ENCODE measurements at places on chromosomes 1 and 21.

DNA sequence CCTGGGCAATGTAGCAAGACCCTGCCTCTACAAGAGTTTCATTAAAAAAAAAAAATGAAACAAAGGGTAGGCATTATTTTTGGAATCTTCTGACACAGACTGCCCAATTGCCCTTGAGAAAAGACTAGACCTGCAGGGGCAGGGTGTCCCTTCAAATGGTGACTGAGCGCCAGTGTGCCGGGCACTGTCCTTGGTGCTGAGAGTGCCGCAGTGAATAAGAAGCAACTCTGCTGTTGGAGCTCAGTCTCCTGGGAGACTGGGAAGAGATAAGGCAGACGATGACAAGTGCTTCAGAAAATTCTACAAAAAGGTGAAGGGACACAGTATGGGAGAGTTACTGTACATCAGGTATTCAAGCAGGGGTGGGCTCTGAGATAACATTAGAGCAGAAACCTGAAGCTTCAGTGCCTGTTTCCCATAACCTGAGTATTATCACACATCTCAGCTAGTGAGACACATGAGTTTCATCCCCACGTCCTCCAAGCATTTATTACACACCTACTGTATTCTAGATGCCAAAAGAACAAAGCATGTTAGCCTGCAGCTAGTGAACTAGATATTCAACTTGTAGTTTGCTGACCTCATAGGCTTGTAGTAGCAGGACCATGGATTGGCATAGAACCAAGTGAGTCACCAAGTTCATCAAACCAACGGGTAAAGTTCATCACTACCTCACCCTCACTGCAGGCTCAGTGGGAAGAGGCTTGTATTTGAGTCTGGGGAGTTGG is 18.4 kb upstream of the RPL11 start:
- no peaks in the 10 kb centered on the region for H3K36me3 ChIP-seq
- peak; percentile 38 for DNase-seq
- peaks cover 10% of the 10 kb centered on the region for H3K27me3 ChIP-seq
- no peak overlapping the region for H3K4me3 ChIP-seq
- H3K4me1 ChIP-seq = no peaks in the 10 kb centered on the region

DNA sequence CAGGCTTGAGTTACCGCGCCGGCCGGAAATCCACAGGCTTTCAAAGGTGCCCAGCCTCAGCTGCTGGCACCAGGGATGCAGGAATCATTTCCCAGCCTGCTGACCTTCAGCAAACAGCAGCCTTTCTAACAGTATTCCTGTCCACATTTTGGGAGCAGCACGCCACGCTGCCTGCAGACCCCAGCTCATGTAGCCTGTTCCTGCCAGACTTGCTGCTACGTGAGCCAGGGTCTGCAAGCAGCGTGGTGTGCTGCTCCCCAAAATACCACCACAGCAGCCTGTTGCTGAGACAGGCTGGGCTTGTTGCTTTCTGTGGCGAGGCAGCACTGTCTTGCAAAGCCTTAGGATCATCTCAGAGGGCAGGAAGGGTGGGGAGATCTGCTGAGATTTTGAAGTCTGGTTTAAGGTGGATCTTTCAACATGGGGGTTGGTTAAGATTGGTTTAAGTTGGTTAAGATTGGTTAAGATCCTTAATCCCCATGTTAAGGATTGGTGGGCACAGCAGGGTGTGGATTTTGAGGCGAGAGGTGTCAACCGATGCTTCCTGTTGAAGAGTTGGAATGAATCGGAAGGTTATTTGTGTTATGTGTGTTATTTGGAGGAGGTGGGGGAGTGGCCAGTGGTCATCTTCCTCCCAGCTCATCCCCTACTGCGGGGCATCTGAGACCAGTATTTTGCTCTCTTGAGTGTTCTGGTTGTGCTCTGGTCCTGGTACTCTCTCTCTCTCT is 12.9 kb downstream of the FAAH start:
- no peaks in the 10 kb centered on the region for H3K27me3 ChIP-seq
- no peak overlapping the region for H3K27ac ChIP-seq
- no peaks in the 10 kb centered on the region for H3K36me3 ChIP-seq
- no peak for DNase-seq

DNA sequence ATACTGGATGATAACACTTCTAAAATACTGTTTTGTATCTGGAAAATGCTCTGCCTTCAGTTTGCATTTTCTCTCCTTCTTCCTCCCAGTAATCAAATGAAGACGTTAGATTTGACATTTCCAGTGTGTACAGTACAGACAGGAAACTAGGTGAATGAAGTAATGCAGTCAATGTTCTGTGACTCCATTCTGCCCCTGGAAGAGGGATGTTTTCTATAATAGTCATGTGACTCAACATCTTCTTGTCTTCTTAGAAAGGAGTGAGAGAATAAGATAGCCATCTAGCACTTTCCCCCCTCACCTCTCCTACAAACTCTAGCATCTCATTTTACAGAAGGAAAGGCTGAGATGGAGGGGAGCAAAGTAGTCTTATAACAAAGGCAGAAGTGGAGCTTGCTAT is 77.6 kb downstream of the DDR2 start:
- H3K4me3 ChIP-seq = no peak overlapping the region
- DNase-seq = no peak
- H3K36me3 ChIP-seq = no peaks in the 10 kb centered on the region
- H3K27me3 ChIP-seq = no peaks in the 10 kb centered on the region
- H3K4me1 ChIP-seq = no peaks in the 10 kb centered on the region
- no peak overlapping the region for H3K27ac ChIP-seq

DNA sequence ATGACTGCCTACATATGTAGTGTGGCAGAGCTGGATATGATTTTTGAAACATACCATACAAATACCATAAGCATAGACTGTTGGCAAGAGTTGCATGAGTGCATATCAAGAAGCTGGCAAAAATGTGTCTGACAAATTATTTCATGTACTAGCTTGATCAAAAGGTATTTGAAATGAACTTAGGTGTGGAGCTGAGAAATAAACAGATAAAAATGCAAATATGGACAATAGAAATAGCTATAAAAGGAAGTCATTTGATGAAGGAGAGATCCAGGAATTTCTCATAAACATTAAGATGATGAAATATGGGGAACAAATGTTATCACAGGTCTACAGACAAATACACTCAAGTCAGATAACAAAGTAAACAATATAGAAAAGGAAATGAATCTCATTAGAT is 609.1 kb downstream of the PTPRC start:
- no peaks in the 10 kb centered on the region for H3K36me3 ChIP-seq
- no peak for DNase-seq
- H3K4me3 ChIP-seq = no peak overlapping the region

- no peak overlapping the region for H3K27ac ChIP-seq
- no peak overlapping the region for H3K4me3 ChIP-seq
- no peaks in the 10 kb centered on the region for H3K36me3 ChIP-seq
- DNase-seq = no peak
These were observed 247.0 kb downstream of the KCNT2 start for GRCh38 chr1:196361112-196361714.

GRCh38 chr1:17191990-17192242 is 13.0 kb upstream of the PADI1 start:
- no peak for DNase-seq
- H3K4me3 ChIP-seq = no peak overlapping the region
- H3K27me3 ChIP-seq = peaks cover 2% of the 10 kb centered on the region
- no peaks in the 10 kb centered on the region for H3K4me1 ChIP-seq

DNA sequence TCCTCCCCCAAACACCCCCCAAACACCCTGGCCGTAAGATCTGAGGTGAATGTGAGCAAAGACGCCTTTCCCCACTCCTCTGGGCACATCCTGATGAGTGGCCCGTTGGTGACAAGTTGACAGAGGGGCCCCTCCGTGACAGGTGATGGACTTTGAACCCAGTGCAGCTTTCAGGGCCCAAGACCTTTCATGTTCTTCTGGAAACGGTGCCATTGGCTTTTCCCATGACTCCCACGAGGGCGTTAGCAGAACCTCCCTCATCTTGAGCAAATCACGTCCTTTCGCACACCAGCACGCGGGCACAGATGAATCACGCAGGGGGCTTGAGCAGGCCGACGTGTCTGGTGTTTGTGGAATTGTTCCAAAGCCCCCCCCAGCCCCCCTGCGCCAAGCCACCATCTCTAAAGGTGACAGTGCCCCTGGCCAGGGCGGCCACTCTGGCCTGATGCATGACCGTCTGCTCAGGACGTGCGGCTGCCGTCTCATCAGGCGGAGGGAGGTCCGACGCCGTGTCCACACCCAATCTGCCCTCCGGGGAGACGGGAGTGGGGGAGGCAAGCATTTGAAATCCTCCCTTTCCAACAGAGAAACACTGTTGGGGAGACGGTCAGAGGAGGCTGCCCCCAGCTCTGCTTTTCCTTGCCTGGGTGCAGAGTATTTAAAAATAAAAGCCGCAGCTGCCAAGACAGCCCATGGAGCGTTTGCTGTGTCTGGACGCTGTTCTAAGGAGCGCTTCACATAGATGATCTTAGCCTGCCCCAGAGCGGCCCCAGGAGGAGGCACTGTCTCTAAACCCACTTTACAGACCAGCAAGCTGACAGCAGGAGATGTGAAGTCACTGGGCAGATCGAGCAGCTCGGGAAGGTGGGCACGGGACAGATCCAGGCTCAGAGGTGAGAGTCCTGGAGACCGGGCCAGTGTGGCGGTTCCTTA is 98.3 kb upstream of the ARHGEF16 start:
- no peak for DNase-seq
- H3K27me3 ChIP-seq = no peaks in the 10 kb centered on the region
- no peak overlapping the region for H3K27ac ChIP-seq
- H3K36me3 ChIP-seq = no peaks in the 10 kb centered on the region
- no peaks in the 10 kb centered on the region for H3K4me1 ChIP-seq

DNA sequence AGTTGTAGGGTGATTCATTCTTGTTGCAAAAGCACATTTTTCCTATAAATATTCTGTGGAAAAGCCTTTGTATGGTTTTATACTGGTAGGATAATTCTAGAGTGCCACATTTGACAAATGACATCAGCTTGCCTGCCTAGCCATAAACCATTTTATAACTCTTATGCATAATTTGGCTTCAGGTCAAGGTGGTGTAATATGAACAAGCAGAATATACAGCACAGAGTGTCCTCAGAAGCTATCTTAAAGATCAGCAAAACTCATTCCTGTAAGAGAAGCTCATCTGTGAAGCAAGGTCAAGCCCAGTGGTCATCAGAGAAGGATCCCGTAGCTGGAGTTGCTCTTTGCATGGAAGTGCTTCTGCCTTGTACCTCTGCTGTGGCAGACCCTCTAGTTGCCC is 24.0 kb upstream of the C1orf21 start:
- H3K27ac ChIP-seq = no peak overlapping the region
- DNase-seq = no peak
- peaks cover 9% of the 10 kb centered on the region for H3K27me3 ChIP-seq
- no peaks in the 10 kb centered on the region for H3K36me3 ChIP-seq
- H3K4me3 ChIP-seq = no peak overlapping the region

DNA sequence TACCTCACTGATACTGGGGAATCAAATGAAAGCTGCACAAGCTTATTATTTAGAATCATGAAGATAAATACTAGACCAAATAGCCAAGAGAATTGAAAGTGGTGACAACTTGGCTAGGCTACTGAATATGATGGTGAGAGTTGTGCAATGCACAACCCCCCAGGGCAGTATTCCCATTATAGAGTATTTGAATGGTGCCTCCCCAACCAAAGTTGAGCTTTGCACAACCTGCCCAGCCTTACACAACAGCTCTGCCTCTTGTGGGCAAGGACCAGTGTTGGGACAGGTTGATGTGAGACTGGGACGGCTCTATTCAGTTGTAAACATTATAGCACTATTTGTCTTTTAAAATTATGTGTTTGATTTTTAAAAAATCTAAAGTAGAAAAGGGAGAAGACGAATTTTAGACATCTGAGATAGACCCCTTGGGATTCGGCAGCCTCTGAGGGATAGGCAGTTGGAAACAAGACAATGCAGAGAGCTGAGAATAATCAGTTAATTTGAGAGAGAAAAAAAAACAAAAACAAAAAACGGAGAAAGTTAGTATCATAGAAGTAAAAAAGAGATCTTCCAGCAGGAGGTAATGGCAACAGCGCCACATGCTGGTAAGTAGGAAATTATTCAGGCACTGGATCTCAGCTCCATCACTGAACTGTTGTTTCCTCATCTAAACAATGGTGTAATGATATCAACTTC is 91.0 kb upstream of the KCNA3 start:
- no peaks in the 10 kb centered on the region for H3K36me3 ChIP-seq
- H3K27ac ChIP-seq = no peak overlapping the region
- peaks cover 22% of the 10 kb centered on the region for H3K27me3 ChIP-seq
- peaks cover 9% of the 10 kb centered on the region for H3K4me1 ChIP-seq
- H3K4me3 ChIP-seq = no peak overlapping the region

GRCh38 chr1:70382682-70383081 is 28.2 kb upstream of the ANKRD13C start:
- H3K27me3 ChIP-seq = peaks cover 17% of the 10 kb centered on the region
- H3K4me3 ChIP-seq = no peak overlapping the region
- no peaks in the 10 kb centered on the region for H3K4me1 ChIP-seq

DNA sequence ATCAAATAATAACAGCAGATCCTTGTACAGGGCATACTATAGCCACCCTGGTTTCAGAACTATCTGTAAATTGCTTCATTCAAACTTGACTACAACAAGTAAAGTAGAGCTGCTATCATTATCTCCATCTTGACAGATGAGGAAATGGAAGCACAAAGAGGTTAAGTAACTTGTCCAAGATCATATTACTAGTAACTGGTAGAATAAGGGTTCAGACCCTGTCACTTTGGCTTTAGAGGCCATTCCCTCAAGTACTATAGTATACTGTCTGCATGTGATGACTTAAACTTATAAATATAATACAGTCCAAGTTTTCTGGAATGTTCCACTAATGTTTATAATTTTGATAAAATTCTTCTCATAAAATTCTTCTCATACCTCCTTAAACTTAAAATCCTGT is 24.8 kb downstream of the PGM1 start:
- no peak for DNase-seq
- H3K36me3 ChIP-seq = peaks cover 4% of the 10 kb centered on the region
- no peaks in the 10 kb centered on the region for H3K27me3 ChIP-seq
- H3K27ac ChIP-seq = no peak overlapping the region
- no peaks in the 10 kb centered on the region for H3K4me1 ChIP-seq

DNA sequence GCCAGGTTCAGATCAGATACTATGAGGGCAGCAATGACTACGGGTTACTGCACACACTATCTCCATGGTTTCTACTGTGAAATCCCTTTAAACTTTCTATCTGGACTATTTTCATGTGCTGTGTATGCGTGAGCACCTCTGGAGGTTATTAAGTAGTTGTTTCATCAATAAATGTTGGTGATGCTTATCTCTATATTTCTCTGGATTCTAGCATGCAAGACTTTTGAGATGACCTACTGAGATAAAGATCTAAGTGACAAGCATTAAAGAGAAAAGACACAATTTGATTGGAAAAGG is 194.0 kb downstream of the NRIP1 start:
- no peaks in the 10 kb centered on the region for H3K36me3 ChIP-seq
- no peak overlapping the region for H3K4me3 ChIP-seq
- peaks cover 8% of the 10 kb centered on the region for H3K27me3 ChIP-seq
- H3K4me1 ChIP-seq = peaks cover 2% of the 10 kb centered on the region
- DNase-seq = no peak

DNA sequence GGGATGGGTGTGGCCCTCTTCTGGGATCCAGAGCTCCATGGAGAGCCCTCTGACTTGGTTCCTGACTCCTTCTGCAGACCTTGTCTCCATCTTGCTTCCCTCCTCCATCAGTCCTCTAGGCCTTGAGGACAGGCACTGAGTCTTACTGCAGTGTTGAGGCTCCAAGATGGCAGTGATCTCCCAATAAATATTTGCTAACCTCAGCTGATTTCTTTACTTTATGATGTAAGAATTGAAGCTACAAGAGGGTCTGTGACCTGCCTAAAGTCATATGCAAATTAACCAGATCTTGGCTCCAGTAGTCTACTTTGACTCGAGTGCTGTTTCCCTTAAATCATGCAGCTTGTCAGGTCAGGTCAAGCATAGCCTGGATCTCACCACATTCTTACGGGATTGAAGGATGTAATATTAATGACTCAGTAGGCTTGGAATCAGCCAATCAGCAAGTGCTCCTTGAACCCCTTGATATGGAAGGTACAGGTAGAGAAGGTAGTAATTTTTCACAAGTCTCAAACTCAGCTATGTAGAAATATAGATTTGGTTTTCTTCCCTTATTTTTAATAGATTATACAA is 93.0 kb downstream of the CLIC6 start:
- no peaks in the 10 kb centered on the region for H3K36me3 ChIP-seq
- H3K27ac ChIP-seq = no peak overlapping the region
- H3K4me3 ChIP-seq = no peak overlapping the region

Measured in activated CD4-positive, alpha-beta memory T cell treated with anti-CD3 and anti-CD28 coated beads, Interleukin-2, amount 10 ng/mL, durations not matched to agents 7 days and 5 days (primary cell).